ENCODE measurements at places on chromosomes 2 and 18. TPM values are rescaled to one million over a fixed set of nuclear protein-coding genes. Genes with fewer than 3 reads are reported as not detected.

SPP2 gene
- not detected for total RNA-seq

FAM210A gene
- total RNA-seq = 24.7 TPM

DNA sequence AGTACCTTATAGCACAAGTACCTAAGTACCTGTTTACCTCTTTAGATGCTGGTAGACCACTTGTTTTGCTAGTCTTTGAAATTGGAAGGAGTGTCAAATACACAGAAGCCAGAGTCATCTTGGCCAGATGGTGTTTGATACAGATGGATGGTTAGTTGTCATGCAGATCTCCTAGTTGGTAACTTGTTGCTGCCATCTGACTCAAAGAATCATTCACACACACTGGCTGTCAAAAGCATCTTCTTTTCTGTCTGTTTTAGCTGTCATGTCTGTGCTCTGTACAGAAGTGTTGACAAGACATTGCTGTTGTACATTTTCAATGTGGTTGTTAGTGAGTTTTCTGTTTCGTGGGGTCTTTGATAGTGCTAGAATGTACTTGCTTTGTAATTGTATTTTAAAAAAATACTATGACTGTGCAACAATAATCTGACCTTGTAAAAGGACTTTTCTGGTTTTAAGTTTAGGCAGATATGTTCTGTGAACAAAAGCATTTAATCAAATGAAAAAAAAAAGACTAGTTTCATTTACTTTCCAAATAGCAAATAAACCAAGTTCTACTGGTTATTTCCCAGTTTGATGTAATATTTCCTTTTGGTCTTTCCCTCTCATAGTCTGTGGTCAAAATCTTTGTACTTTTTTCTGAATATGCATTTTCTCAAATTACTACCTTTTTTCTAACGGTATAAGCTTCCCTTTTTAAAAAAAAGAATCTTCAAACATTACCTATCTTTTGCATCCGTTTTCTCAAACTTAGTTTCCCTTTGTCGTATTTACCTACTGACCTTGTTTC lies 39.9 kb downstream of the TANK start:
- H3K4me1 ChIP-seq = peaks cover 7% of the 10 kb centered on the region
- peaks cover 35% of the 10 kb centered on the region for H3K36me3 ChIP-seq
- no peak overlapping the region for H3K27ac ChIP-seq

CHRNG gene
- total RNA-seq = 6.9 TPM

DNA sequence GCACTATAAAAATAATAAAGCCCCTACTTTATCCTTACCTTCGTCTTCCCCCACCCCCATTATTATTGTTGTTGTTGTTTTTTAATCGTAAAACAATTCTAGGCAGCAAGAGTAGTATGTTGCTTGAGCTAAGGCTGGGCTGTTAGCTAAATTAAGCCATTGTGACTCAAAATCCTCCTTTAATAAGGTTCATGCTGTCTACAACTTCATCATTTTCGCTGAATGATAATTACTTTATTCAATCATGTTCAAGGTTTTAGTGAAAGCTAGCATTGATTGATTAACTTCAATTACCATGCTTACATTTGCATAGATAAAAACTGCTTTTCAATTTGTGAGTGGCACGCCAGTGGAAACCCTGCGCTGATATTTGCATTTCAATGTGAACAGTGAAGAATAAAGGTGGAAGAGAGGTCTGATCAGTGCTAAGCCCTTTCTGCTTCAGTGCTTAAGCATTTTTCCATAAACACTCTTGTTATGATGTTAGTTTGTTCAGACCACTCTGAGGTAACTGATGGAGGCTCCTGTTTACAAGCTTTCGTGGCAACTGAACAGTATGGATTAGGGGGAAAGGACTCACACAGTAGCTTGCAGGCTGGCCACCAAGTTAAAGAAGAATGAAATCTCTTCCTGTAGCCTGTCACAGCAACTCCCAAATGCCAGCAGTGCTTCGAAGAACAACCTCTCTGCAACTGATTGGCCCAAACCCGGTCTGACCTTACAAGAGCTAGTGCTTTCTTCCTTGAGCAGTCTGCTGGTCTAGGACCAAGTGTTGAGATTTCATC lies 156.8 kb downstream of the GPD2 start:
- no peaks in the 10 kb centered on the region for H3K36me3 ChIP-seq
- no peak overlapping the region for H3K4me3 ChIP-seq
- no peak for DNase-seq
- no peaks in the 10 kb centered on the region for H3K4me1 ChIP-seq

OTOS gene
- not detected for total RNA-seq

DNA sequence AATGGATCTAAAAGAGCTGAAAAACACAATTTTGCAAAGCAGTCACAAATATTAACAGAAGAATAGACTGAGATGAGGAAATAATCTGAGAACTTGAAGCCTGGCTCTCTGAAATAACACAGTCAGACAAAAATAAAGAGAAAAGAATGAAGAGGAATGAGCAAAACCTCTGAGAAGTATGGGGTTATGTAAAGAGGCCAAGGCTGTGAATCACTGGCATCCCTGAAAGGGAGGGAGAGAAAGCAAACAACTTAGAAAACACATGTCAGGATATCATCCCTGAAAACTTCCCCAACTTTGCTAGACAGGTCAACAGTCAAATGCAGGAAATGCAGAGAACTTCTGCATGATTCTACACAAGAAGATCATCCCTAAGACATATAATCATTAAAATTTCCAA lies 73.5 kb upstream of the LHCGR start:
- no peaks in the 10 kb centered on the region for H3K36me3 ChIP-seq
- no peak overlapping the region for H3K4me3 ChIP-seq
- H3K4me1 ChIP-seq = no peaks in the 10 kb centered on the region
- H3K27me3 ChIP-seq = no peaks in the 10 kb centered on the region

DNA sequence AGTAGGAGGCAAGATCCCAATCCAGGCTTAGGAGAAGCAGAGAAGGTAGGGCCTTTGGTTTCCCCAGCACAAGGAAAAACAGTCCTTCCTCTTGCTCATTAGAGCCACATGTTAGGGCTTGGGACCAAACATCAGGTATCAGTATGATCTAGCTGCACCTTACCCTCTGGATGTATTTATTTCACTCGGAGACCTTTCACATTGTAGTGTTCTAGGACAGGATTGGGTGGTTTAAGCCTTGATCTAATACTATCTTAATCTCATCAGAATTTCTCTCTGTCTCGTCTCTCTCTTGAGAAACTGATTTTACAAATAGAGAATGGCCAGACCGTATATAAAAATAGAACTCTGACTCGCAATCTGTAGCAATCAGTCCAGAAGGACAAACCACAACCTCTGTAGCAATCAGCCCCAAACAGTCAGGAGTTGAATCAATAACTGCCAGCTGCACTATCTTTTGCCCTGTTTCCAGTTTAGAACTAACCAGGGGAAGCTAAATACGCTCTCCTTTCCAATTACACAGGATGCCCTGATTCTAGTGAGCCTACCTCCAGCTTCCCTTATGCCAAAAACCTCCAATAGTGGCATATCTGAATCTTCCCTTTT lies 207.1 kb downstream of the TDRD15 start:
- H3K4me1 ChIP-seq = no peaks in the 10 kb centered on the region
- no peak overlapping the region for H3K4me3 ChIP-seq
- no peak for DNase-seq
- H3K27ac ChIP-seq = no peak overlapping the region
- H3K27me3 ChIP-seq = no peaks in the 10 kb centered on the region

DNA sequence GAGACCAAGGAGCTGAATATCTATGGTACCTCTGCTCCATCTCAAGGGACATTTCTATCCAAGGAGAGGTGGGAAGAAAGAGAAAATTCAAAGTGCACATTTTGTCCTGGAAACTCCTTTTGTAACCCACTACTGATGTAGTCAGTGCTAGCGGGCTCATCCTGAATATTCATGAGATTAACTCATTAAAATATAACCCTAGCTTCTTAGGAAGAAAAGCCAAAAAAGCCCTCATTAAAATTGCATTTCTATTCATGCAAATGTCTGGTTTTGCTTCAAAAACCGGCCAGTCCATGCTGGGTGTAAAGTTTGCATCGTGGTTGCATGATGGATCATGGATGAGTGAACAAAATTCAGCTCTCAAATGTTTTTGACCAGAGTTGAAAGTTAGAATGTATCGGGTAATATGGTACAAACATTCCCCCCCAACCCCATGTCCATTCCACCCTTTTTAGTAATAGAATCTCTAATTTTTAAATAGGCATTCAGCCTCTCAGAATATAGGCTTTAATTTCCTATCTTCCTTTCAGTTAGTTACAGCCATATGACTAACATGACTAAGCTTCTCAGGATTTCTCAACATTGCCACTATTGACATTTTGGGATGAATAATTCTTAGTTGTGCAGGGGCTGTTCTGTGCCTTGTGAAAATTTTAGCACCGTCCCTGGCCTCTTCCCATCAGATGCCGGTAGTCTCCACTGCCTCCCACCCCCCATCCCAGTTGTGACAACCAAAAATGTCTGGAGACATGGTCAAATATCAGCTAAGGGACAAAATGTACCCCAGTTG lies 104.2 kb upstream of the RND3 start:
- H3K27me3 ChIP-seq = no peaks in the 10 kb centered on the region
- H3K4me3 ChIP-seq = no peak overlapping the region
- no peak overlapping the region for H3K27ac ChIP-seq
- H3K36me3 ChIP-seq = no peaks in the 10 kb centered on the region
- H3K4me1 ChIP-seq = no peaks in the 10 kb centered on the region

DNA sequence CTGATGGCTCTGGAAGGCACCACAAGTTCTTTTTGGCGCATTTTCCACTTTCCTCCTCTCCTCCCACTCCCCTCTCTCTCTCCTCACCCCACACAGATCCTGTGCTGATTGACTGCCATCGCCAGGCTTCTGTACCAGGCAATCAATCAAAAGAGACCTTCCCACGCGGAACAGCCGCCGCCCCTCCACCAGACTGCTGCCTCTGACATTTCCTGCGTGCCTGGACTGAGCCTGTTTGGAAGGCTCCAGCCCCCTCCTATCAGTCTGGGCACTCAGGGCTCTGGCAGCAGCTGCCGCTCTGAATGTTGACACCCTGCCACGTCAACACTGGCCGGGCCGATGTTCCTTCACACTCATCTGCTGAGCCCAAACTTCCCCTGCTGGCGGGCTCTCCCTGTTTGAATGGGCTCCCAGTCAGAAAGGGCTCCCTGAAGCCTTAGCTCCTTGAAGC lies 467.7 kb downstream of the EPHA4 start:
- peak; percentile 74 for DNase-seq
- no peaks in the 10 kb centered on the region for H3K27me3 ChIP-seq
- H3K4me1 ChIP-seq = peaks cover 7% of the 10 kb centered on the region
- peak overlapping the region; percentile 25 for H3K4me3 ChIP-seq
- no peaks in the 10 kb centered on the region for H3K36me3 ChIP-seq

DNA sequence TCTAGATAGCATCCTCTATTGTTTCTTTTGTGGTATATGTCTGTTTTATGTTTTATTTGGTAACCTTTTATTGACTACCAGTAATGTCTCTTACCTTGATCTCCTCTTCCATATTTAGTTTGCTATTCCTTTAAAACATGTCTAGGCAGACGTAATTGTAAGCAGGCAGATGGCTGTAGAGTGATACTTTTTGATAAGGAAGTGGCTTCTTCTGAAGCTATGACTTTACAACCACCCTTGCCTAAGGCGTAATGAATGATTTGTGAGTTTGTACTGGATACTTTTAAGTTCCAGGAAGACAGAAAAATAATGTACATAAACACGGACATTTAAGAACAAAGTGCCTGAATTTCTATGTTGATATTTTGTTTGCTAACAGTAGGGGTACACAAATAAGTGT lies 85.6 kb downstream of the ZNF804A start:
- no peak for DNase-seq
- no peaks in the 10 kb centered on the region for H3K36me3 ChIP-seq
- H3K4me3 ChIP-seq = no peak overlapping the region
- H3K4me1 ChIP-seq = no peaks in the 10 kb centered on the region
- H3K27me3 ChIP-seq = no peaks in the 10 kb centered on the region
- no peak overlapping the region for H3K27ac ChIP-seq

SMYD1 gene
- total RNA-seq = 143 TPM

ELOA2 gene
- not detected for total RNA-seq

DNA sequence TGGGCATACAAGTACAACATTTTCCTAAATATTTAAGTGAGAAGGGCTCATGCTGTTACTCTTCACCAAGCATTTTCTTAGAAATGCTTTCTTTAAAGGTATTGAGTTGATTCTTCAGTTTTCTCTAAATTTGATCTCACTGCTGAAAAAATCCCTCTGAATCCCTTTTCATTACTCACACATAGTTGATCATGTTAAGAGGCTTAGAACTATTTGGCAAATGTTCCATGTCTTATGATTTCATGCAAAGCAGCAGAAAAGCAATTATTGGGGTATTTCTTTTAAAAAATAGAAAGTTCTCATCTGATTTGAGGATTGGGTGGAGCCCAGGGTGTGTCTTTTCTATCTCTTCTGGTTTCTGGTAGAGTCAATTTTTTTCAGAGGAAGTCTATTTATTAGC lies 1079.8 kb upstream of the ZEB2 start:
- no peak overlapping the region for H3K4me3 ChIP-seq
- no peaks in the 10 kb centered on the region for H3K4me1 ChIP-seq

- DNase-seq = no peak
- no peaks in the 10 kb centered on the region for H3K27me3 ChIP-seq
- no peaks in the 10 kb centered on the region for H3K36me3 ChIP-seq
- H3K27ac ChIP-seq = peak overlapping the region; percentile 79
- no peak overlapping the region for H3K4me3 ChIP-seq
- peaks cover 78% of the 10 kb centered on the region for H3K4me1 ChIP-seq
These were observed 22.8 kb downstream of the FHL2 start for GRCh38 chr2:105376010-105376409.

- H3K4me3 ChIP-seq = no peak overlapping the region
- H3K27me3 ChIP-seq = no peaks in the 10 kb centered on the region
- H3K36me3 ChIP-seq = peaks cover under 1% of the 10 kb centered on the region
- DNase-seq = no peak
- no peak overlapping the region for H3K27ac ChIP-seq
- H3K4me1 ChIP-seq = peaks cover 8% of the 10 kb centered on the region
These were observed 8.2 kb upstream of the SPOPL start for GRCh38 chr2:138493334-138493733.

- H3K36me3 ChIP-seq = no peaks in the 10 kb centered on the region
- H3K27me3 ChIP-seq = peaks cover 2% of the 10 kb centered on the region
- no peaks in the 10 kb centered on the region for H3K4me1 ChIP-seq
- no peak overlapping the region for H3K4me3 ChIP-seq
- no peak for DNase-seq
These were observed 463.4 kb downstream of the EIPR1 start for GRCh38 chr2:2914252-2914651.

GRCh38 chr2:222792001-222792611 lies 68.7 kb upstream of the ACSL3 start:
- no peaks in the 10 kb centered on the region for H3K36me3 ChIP-seq
- H3K4me3 ChIP-seq = peak overlapping the region; percentile 16
- DNase-seq = peak; percentile 50
- H3K4me1 ChIP-seq = peaks cover 16% of the 10 kb centered on the region

GRCh38 chr2:201808027-201808426 lies 1.7 kb downstream of the CDK15 start:
- H3K27me3 ChIP-seq = no peaks in the 10 kb centered on the region
- peaks cover 5% of the 10 kb centered on the region for H3K4me1 ChIP-seq
- no peaks in the 10 kb centered on the region for H3K36me3 ChIP-seq

DNA sequence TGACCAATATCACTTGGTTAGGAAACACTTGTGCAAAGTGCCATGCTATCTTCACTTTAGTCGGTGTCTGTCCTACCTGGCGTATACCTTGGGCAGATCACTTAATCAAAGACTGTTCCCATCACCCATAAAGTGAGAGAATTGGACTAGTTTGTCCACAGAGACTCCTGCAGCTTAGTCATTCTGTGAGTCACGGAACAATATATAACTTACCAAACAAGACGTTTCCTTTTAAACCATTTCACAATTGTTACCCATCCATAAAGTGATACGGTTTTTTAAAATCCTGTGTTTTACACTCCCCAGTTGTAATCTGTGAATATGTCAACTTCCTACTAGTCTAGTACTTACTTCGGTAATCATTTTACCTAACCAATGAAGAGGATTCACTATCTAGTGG lies 499.3 kb upstream of the SMIM21 start:
- H3K4me3 ChIP-seq = no peak overlapping the region
- H3K4me1 ChIP-seq = peaks cover 6% of the 10 kb centered on the region
- no peak for DNase-seq
- no peak overlapping the region for H3K27ac ChIP-seq

EMX1 gene
- not detected for total RNA-seq

HK2 gene
- total RNA-seq = 97.7 TPM
